ENCODE measurements at places on chromosomes 13 and 19.

DNA sequence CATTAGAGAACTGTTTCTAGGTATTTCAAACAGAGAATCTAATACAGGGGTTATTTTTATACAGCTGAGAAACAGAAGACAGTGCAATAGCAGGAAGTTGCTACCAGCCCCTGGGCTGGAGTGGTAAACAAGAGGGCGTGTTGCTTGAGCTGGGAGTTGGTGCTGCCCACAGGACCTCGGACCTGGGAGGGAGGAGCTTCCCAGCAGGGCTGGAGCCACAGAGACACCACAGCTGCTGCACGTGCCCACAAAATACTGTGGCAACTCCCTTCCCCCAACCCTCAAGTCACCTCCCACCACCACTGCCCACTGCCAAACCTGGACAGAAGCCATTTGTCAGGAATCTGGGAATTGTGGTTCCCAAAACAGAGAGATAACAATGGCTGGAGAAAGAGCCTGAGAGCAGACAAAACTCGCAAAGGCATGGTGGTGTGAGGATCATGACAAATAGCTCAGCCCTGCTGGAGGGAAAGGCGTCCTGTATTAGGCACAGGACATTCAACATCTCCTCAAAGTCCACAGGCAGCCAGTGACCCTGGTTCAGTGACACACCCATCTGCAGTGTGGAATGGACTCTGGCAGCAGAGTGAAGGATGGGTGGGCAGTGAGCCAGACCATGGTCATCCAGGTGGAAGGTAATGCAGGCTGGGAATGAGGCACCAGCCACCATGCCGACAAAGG, 57.2 kb downstream of the SPATA13 start:
- DNase-seq: no peak

GRCh38 chr19:13342672-13343071, 163.6 kb downstream of the CACNA1A start:
- no peak for DNase-seq

- no peak for DNase-seq
These were observed 2.7 kb downstream of the MKNK2 start for GRCh38 chr19:2048104-2048958.

DNA sequence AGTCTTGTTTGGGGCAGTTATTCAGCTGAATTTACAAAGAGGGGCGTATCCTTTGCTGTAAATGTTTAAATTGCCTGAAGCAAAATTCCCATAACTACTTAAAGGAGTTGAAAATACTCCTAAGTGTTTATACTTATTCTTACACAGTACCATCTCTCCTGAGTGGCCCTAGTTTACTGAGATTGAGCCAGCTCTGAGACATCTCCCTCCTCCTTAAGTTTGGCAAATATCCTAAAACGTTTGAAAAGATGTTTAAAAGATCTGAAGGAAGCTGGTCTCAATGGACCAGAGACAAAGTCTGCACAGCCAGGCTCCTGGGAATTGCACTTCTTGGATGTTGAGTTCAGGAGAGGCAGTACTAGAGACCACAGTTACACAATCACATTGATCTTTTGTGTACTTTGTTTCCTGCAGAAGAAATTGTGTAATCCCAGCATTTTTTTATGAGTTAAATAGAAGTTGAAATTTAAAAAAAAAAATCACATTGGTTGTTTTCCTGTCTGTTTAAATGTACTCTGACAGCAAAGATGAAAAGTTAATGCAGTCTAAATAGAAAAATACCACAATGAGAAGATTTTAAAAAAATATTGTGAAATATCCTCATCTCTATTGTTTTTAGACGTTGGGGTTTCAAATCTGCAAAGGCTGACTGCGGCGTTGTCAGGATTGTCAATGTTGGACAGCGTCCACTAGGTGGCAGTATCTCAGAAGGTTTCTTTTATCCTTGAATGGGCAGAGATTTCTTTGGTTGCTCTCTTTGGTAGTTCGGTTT, 20.7 kb downstream of the TNFSF11 start:
- no peak for DNase-seq

GRCh38 chr13:111215081-111216047, 100.3 kb downstream of the ARHGEF7 start:
- no peak for DNase-seq

GRCh38 chr19:29844891-29845573, 33.2 kb downstream of the CCNE1 start:
- DNase-seq: peak; percentile 91

DNA sequence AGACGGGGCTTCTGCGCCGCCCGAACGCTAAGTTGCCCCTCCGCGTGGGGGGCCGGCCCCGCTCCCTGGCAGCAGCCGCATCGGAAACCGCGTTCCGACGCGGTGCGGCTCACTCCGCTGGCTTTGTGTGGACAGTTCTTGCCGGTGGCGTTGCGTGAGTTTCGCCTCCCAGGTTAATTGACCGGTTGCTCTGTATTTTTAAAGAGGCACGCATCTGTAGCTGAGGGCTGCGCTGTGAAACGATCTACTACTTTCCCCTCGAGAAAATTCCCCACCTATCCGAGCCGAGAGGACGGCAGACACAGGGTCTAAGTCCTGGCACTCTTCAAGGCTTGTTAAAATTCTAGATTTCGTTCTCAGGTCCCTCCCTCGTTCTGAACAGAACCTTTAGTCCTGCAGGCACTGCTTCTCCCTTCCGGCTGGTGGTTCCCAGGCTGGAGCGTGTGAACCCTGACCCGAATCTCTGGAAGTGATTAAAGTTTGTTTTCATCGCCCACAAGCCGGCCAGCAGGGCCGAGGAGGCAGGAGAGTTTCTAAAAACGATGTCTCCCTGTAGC, 933 bp downstream of the ARHGEF7 start:
- DNase-seq: no peak

DNA sequence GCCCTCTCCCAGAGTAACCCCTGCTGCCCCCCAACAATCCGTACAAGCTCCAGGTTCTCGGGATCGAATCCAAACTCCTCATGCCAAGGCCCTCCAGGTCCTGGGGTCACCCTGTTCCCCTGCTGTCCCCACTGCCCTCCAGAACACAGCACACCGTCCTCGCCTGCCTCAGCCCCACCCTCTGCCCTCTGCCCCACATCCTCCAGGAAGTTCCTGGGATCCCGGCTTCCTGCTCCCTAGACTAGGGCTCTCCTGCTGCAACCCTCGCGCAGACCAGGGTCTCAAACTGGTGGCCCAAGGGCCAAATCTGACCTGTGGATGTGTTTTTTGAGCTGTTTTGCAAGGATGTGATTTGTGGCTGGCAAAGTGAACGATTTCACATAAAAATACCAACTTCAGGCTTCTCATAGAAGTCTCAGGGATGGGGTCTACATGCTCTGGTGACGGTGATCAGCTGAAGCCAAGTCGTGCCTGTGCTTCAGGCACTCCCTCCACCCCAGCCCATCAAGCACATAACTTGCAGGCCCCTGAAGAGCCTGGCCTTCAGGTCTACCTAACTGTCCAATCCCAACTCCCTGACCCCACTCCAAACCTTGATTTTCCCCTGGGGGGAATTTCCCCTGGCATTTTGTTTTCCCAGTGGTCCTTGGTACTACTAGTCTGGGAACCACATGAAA, 1.8 kb downstream of the RABAC1 start:
- no peak for DNase-seq

GRCh38 chr13:105127732-105128131, 1407.7 kb downstream of the EFNB2 start:
- DNase-seq: no peak

GRCh38 chr19:22595918-22596341, 38.2 kb upstream of the ZNF492 start:
- DNase-seq: no peak

GRCh38 chr13:30819136-30819888, 84.0 kb downstream of the ALOX5AP start:
- DNase-seq: no peak

DNA sequence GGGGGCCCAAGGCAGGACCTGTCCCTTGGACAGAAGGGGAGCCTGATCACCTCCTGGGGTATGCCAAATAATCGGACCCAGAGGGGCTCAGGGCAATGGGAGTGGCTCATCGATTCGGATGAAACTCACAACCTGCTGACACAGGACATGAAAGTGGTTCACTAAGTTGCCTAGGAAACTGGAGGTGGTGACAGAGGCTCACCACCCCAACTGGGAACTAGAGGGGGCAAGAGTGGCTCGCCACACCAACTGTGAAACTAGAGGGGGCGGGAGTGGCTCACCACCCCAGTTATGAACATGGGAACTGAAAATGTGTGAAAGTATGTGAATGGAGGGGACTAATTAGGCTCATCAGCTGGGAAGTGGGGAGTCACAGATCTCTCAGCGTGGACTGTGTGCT, 46.3 kb upstream of the ZNF737 start:
- no peak for DNase-seq

- no peak for DNase-seq
These were observed 18.4 kb upstream of the CACTIN start for GRCh38 chr19:3645067-3645396.

- no peak for DNase-seq
These were observed 7.7 kb downstream of the ATP13A1 start for GRCh38 chr19:19655641-19656343.

- DNase-seq: no peak
These were observed 671.0 kb upstream of the SLITRK1 start for GRCh38 chr13:84553227-84553626.

Measured in stimulated activated CD8-positive, alpha-beta memory T cell treated with anti-CD3 and anti-CD28 coated beads, Interleukin-4, amount 100 ng/mL, for 1 hour (primary cell).